ENCODE measurements at places on chromosomes 2 and 18.

DNA sequence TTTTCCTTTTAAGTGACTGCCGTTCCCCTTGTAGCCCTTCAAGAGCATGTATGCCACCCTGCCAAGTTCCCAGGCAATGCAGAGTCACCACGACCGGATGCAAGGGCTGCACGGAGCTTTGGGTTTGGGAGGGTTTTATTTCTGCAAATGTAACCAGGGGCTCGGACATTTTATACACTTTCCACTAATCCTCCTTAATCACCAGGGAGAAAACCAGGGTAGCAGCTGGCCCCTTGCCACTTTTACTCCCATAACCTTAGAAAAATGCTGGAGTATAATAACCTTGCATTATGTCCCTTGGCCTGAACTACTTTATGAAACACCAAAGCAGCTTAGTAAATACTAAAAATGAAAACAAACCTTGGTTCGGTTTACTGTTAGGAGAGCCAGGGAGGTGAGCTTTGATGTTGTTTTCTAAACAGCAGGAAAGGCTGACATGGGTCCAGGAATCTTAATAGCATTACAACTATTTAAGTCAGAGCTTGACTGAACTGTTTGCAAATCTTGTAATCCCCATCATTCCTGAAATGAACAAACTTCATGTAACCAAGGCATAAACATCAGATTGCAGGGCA, 152.8 kb upstream of the RIOK3 start:
- DNase-seq: no peak

GRCh38 chr2:216534809-216535208, 36.2 kb downstream of the RPL37A start:
- DNase-seq: no peak

- DNase-seq: no peak
Observed at GRCh38 chr18:41121116-41121826, 833.8 kb upstream of the PIK3C3 start.

DNA sequence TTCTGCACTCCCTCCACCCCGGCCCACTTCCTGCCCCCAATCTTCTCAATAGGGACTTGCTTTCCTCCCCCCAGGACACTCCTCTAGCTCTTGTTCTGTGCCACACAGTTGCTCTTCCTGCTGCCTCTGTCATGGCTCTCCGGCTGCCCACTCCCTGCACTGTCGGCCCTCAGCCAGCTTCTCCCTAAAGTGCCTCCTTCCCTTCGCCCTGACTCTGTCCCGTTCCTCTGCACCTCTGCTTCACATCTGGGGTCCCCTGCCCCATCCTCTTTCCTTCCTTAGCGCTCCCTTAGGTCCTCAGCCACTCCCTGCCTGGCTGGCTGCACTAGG, 132.1 kb downstream of the CABLES1 start:
- no peak for DNase-seq

DNA sequence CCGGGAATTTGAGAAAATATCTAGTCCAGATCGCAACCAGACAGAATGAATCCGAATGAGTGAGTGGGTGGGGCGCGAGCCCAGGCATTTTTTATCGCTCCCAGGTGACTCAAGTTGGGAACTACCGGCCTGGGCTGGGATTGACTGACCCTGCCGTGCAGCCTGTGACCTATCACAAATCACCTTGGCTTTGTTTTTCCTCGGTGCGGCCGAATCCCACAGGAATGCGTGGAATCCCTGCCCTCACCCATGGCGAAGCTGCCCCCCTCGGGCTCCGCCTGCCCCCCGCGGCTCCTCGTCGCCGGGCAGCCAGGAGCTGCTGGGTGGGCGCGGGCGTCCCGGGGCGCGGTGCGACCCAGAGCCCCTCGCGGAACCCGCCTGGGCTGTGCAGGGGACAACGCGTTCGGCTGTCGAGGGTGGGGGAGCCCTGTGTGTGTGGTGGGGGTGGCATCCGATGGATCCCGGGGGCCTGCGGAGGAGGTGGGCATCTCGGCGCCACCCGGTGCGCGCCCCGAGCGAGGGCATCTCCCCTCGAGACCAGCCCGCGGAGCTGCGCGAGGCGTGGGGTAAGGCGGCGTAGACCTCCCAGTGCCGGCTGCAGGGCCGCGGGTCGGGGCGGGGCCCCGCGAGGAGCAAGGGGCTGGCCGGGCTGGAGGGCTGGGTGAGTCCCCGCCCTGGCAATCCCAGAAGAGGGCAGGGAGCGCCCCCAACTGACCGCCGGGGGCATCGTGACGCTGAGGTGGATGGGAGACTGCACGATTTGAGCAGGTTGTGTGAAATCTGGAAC, 16.5 kb downstream of the B3GNT7 start:
- DNase-seq: no peak

DNA sequence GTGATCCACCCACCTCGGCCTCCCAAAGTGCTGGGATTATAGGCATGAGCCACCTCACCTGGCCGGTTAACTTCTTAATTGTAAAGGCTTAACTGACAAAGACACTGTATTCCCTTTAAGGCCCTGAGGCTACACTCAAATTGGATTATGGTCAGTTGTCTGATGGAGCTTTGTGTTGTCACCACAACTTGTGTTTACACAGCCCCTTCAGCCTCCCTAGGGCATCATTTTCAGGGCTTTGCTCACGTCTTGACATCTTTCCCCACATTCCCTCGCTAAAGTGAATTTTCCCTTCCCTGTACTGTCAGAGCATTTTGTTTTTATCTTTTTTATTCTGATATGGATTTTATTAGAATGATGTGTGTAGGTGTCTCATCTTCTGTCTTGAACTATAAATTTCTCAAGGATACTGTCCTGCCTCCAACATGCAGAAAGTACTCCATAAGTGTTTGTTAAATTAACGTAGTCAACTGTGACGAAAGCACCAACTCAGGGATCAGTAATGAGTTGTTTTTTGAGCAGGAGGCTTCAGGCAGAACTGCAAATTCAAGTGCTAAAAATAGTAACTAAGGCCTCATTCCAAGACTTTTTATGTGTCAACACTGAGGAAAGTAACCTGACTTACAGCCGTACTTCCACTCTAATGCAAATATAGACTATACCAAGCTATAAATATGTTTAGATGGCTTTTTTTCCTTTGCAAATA, 77.1 kb upstream of the NARS1 start:
- DNase-seq: no peak

GRCh38 chr2:186995092-186995491, 146.1 kb upstream of the ZSWIM2 start:
- no peak for DNase-seq

DNA sequence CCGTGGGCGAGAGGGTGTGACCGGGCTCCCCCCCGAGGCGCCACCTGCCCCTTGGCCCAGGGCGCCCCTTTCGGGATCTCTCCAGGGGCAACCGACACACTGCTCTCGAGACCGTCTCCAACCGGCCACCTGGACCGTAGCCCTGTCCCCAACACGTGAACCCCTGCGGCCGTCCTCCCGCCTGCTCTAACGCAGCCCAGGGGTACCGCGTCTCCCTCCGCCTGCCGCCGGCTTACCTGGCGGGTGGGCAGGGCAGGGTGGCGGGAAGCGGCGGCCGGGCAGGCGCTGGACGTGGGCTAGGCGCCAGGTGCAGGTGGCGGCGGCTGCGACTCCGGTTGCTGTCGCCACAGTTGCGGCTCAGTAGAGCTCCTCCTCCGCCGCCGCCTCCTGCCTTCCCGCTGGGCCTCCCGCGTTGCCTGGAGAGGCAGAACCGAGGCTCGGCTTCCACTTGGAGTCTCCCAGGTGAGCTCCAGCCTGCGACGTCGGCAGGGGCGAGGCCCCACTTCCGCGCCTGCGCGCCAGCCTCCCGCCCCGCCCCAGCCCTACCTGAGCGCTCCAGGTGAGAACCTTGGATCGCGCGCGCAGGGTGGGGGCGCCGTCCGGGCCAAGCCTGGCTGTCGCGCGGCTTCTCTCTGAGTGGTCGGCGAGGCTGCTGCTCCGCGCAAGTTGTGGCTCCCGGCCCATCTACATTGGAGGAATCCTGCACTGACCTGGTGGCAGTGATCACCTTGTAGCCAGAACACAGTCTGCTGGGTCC, at the start of gene GALNT3:
GALNT3 (minus strand) TSS at position 469 of the 757 bp plus-strand sequence. CDS start 23,547 bp downstream, outside the sequence.
- no peak for DNase-seq

GRCh38 chr2:86631846-86632485, 8.3 kb upstream of the RNF103 start:
- DNase-seq: no peak

GRCh38 chr2:12931186-12931844, 214.6 kb downstream of the TRIB2 start:
- no peak for DNase-seq

DNA sequence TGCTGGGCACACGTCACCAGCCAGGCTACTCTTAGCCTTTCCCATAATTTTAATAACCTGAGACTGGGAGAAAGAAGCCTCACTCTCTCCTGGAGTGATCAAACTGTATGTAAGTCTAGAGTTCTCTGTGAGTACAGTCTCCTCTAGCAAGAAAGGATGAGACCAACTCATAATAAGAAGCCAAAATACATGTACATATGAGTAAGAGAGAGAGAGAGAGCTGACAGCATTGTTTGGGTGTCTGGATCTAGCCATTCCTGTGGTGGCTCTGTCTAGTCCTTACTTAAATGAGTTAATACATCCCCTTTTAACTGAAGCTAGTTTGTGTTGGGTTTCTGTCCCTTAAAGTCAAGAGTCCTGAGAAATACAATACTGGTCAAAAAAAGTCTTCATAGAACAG, 26.0 kb upstream of the ANXA4 start:
- no peak for DNase-seq

- no peak for DNase-seq
Observed at GRCh38 chr2:233940376-233941276, 23.5 kb downstream of the TRPM8 start.

DNA sequence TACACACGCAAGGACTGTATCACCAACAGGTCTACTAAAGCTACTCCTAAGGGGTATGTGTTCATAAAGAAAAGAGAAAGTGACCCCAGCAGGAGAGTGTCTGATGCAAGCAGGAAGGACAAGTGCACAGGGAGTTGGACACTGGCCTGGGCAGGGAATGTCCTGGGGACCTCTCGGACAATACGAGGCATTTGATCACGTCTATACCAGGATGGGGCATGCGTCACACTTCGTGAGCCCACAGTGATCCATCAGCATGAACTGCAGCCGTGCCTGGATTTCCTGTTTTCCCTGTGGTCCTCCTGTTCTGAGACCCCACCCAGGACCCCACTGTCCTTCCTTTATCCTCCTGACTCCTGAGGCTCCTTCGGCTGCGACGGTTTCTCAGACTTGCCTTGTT, 113.9 kb downstream of the HDAC4 start:
- no peak for DNase-seq

Measured in caudate nucleus (tissue), 63 donors.